ENCODE measurements at places on chromosomes 4 and X.

DNA sequence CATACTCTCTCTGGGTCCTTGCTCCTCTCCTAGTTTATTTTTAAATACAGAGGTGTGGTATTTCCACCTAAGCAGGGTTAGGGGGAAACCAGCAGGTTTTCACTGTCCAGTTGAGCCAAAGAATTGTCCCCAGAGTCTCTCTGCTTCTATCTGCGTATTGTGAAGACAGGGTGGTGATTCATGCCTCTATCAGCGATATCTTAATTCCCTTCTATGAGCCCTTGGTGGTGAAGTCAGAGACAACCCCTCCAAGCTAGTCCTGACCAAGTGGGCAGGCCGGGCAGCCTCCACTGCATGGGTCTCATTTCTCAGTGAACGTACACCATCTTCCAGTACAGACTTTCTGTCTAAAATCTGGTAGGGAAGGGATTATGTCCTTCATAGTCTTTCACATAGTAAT lies 100.5 kb upstream of the GPR34 start:
- DNase-seq = no peak

- DNase-seq = peak; percentile 60
These were observed 868 bp downstream of the PLS3 start for GRCh38 chrX:115561605-115562479.

DNA sequence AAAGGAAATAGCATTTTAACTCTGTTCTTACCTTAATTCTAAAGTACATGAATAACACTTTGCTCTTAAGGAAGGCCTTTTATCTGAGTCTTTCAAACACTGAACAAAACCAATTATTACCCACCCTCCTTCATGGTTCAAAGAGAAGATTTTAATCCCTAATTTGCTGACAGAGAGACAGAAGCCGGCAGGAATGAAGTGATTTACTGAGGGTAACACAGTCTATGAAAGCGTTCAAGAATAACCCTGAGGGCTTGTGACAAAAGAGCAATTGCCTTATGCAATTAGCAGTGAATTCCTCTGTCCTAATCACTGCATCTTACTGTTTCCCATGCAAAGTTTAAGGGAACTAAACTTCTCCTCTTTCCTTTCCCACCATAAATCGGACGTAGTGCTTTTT lies 144.1 kb downstream of the PACRGL start:
- DNase-seq = peak; percentile 47

- DNase-seq = no peak
These were observed 6.2 kb downstream of the CTBP1 start for GRCh38 chr4:1242506-1243450.

- DNase-seq = peak; percentile 90
These were observed 75.9 kb upstream of the CAMK2D start for GRCh38 chr4:113837397-113837796.

DNA sequence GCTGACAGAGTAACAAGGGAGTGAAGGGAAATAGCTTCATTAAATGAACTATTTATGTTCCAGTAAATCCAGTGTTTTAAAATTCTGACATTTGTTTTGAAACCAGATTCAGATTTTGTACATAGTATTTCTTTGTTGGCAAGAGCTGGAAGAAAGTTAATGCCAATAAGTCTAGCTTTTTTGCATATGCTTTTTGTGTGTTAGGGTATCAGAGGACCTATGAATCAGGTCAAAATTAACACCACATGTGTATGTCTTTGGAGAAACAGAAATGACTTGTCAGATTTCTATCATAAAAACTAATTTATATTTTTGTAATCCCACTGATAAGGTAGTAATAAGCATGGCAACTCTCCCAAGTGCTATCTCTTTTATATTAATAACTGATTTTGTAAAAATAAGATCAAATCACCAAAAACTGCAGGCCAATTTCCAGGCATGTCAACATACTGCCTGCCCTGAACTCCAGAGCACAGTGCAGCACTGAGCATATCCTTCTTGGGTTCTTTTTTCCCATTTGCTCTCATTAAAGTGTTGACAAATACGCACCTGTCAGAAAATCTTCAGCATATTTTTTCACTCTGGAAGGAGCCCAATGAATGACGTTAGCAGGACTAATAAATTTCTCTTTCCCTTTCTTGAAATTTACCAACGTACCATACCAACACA lies 65.5 kb downstream of the SH3RF1 start:
- no peak for DNase-seq

DNA sequence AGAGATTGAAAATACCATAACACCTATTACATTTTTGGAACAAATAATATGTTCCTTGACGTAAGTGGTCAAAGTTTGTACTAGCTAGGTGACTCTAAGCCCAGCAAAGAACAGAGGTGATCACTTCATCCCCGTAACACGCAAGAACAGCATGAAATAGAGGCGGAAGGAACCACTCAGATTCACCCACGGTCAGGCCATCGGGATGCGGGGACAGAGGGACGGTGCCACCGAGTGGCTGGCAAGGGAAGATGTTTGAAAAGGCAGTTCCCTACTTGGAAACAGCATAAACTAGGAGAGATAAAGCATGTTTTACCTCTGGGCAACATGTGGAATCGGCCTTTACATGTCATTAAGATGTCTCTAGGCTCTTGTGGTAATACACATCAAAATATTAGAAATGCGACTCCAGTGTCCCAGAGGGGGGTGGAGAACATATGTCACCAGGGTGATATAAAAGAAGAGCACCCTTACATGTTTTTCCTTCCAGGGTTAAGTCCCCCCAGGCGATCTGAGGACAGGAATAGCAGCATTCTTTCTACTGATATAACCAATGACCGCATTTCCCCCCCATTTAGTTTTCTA lies 84.0 kb downstream of the PHKA2 start:
- peak; percentile 5 for DNase-seq

- DNase-seq = no peak
These were observed 243.0 kb upstream of the KCNIP4 start for GRCh38 chr4:22191565-22191964.

DNA sequence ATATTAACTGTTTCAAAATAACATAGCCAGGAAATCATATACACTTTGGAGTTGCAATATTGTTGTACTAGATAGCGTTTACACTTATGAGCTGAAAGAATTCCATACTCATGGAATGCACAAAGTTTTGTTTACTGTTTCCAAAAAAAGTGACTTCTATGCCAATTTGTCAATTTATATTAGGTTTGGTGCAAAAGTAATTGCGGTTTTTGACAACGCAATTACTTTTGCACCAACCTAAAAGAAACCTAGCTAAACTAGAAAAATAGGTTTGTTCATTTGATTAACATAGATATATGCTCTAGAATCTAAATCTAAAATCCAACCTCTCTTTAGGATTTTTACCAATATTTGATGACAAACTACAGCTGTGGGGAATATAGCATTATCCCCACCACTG lies 15.2 kb downstream of the RXFP1 start:
- no peak for DNase-seq

- no peak for DNase-seq
These were observed 91.1 kb downstream of the PPP3CA start for GRCh38 chr4:101256222-101256621.

GRCh38 chr4:153521999-153522801 lies 56.0 kb downstream of the TMEM131L start:
- DNase-seq = no peak

- peak; percentile 36 for DNase-seq
These were observed 30.0 kb upstream of the HUWE1 start for GRCh38 chrX:53716328-53717088.

GRCh38 chrX:65451663-65452062 lies 82.9 kb downstream of the LAS1L start:
- DNase-seq = peak; percentile 22

DNA sequence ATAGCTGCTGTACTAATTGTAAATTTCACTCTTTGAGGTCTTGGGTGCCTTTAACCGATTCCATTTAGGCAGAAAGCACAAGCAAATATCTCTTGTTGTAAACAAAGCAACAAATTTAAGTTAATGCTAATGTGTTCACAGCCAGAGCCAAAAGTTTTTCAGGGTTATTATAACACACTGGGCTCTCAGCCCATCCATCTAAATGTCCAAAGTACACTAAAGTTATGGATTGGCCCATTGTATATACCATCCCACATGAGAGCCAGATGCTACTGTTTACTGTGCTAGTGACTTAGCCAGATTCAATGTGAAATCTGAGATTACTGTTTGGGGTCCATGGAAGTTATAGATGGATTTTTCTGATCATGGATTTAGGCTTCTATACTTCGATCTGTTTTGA lies 186.7 kb downstream of the LARP7 start:
- DNase-seq = no peak

- DNase-seq = peak; percentile 80
These were observed 154.4 kb upstream of the NOCT start for GRCh38 chr4:138861135-138861534.

- peak; percentile 85 for DNase-seq
These were observed 841 bp downstream of the ACOT9 start for GRCh38 chrX:23742174-23742696.

- no peak for DNase-seq
These were observed 36.0 kb upstream of the MXD4 start for GRCh38 chr4:2297606-2298531.

- no peak for DNase-seq
These were observed 5.1 kb upstream of the RAPGEF2 start for GRCh38 chr4:159097785-159098184.

DNA sequence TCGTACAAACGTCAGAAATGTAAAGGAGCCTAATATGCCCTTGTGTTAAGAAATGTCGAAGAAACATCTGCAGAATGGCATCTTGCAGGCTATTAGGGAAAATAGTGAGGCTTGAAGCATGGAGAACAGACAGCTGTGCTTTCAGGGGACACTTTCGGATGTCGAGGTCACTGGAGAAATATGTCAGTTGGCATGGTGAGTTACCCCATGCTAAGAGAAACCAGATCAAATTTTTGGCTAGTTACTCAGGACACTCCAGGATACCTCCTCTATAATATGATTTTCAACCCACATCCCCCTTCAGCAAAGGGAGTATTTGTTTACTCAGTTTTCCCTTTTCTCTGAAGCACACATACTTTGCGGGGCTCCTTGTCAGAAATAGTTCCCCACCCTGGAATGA lies 171.4 kb downstream of the GPC3 start:
- DNase-seq = peak; percentile 0

GRCh38 chr4:139171876-139172691 lies 4.9 kb downstream of the ELF2 start:
- peak; percentile 69 for DNase-seq

DNA sequence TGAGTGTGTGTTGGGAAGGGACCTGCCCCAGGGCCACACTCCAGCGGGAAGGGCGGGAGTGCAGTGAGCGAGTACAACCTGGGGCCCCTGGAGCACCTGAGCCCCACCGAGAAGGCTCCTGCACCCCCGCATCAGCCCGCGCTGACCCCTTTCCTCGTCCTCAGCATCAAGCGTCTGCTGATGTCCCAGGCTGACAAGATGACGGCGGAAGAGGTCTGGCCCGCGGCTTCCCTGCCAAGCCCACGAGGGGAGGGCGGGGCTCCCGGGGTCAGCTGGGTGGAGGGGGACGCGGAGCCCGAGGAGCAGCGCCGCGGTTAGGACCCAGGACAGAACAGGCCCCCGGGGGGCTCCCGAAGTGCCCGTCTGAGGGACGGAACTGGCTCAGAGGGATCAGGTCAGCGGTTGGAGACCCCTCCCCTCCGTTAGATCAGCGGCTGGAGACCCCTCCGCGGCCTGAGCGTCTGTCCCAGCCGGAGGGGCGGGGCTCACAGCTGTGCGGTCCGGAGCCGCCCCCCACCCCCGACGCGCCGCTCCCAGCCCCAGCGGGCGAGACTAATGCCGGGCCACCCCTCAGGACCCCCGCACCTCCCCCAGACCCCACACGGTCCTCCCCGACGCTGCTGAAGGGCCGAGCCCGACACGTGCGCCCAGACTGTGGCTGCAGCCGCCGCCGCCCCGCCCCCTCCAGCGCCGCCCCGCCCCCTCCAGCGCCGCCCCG lies 6.7 kb downstream of the MYL5 start:
- DNase-seq = peak; percentile 52

GRCh38 chr4:185215261-185215660 lies 5.9 kb downstream of the SNX25 start:
- peak; percentile 70 for DNase-seq

DNA sequence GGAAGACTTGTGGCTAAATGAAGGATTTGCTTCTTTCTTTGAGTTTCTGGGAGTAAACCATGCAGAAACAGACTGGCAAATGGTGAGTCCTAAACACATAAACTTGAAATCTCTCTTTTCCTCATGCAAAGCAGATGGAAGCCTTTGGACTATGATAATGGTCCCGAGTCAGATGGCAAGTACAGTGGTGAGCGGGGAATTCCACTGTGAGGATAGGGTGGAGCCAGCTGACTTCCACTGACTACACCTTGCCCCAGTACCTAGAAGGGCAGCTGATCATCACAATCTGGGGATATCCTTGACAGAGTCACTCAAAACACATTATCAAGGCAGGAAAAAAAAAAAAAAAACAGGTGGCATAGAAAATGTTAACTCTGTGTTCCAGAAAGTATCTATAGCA lies 34.3 kb downstream of the ENPEP start:
- no peak for DNase-seq

GRCh38 chr4:110489901-110490508 lies 14.1 kb downstream of the ENPEP start:
- no peak for DNase-seq

DNA sequence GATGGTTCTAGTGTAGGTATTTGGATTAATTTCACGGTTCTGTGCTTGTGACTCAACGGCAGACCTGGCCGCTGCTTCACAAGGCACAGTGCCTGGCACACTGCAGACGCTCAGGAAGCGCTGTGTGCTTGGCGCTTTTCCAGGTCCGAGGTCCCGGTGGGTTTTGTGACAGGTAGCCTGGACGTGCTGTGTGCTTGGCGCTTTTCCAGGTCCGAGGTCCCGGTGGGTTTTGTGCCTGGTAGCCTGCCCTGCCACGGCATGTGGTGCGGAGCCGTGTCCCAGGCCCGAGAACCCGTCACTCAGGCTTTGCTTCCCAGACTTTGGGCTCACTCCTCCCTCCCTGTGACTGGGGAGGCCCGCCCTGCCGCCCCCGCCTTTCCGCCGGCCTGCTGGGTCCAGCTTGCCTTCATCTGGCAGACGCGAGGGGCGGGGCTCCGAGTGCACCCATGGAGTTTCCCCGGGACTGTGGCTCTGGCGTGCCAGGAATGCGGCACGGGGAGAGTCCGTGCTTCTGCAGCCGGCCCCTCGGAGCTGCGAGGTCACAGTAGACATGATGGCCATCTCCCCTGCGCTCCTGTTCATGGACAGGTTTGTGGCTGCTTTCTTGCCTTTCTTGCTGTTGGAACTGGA lies 44.2 kb downstream of the TBC1D14 start:
- peak; percentile 80 for DNase-seq

DNA sequence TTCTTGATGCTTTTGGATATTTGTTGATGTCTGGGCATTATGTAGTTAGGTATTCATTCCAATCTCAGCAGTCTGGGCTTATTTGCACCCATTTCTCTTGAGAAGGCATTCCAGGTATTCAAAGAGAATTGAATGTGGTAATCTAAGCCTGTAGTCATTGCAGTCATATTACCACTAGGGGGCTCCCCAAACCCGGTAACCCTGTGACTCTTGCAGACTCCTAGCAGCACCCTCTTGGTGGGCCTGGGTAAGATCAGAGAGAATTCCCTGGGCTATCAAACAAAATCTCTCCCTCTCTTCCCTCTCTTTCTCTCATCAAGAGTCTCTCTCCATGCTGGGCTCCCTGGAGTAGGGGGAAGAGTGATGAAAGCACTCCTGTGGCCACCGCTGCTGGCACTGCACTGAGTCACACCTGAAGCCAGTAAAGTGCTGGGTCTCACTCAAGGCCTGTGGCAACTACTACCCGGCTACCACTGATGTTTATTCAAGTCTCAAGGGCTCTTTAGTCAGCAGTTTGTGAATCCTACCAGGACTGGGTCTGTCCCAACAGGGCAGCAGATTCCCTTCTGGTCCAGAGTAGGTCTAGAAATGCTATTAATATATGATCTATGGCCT lies 187.7 kb upstream of the NUDT10 start:
- peak; percentile 39 for DNase-seq
